ENCODE measurements at places on chromosomes 7 and 10.

DNA sequence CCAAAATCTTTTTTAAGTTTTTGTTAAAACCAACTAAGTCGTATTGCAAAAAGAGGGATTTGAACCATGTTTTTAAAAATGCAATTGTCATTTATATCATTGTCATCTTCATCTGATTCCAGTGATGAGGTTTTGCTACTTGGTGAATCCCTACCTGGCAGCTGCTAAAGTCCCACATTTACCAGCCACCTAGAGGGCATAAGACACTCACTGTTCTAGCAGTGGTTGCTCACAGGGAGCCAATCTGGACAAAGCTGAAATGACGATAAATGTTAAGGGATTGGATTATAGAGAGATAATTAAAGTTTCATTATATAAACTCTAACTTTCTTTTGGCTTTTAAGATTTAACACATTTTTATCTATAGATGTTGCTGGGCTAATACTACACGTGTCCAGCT, 18.7 kb downstream of the KIFBP start:
- no peak for DNase-seq

GRCh38 chr7:130494431-130494858, 2.6 kb downstream of the MEST start:
- no peak for DNase-seq

DNA sequence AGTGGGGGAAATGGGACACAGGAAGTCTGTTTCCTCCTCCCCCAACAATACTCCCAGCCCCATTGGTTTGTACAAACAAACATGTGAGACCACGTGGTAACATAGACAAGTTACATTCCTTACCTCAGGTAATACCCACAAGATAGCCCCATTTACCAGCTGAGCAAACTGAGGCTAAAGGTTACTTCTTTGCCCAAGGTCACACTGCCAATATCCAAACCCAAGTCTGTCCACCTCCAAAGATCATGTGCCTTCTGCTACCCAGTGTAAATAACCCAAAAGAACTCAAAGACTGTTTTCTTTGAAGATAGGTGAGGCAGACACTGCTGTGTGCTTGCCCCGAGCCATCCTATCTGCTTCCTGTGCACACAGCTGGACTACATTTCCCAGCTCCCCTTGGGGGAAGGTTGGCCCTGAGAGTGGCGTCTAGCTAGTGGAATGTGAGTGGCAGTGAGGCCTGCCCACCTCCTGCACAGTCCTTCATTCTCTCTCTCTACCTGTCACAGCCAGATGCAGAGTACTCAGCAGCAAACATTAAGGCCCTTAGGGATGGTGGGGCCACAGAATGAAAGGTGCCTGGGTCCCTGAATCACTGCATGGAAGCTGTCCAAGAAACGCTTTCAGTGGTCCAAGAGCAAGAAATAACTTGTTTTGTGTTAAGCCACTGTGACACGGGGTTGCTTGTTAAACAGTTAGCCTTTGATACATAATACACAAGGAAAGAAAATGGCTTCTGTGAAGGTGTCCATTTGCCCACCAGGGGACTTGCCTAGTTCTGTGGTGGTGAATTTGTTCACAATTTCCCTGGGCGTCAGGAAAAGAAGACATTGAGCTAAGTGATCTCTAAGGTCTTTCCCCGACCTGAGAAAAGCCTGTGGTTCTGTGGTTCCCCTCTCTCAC, 257.7 kb upstream of the NFE2L3 start:
- DNase-seq = peak; percentile 59

- no peak for DNase-seq
These were observed 295.3 kb downstream of the SKIDA1 start for GRCh38 chr10:21230219-21230618.

GRCh38 chr7:41705109-41705901, 2.4 kb upstream of the INHBA start:
- DNase-seq = peak; percentile 81

GRCh38 chr10:86169506-86170254, 196.9 kb downstream of the GRID1 start:
- DNase-seq = no peak

GRCh38 chr10:132229834-132230556, 43.2 kb downstream of the DPYSL4 start:
- DNase-seq = no peak

DNA sequence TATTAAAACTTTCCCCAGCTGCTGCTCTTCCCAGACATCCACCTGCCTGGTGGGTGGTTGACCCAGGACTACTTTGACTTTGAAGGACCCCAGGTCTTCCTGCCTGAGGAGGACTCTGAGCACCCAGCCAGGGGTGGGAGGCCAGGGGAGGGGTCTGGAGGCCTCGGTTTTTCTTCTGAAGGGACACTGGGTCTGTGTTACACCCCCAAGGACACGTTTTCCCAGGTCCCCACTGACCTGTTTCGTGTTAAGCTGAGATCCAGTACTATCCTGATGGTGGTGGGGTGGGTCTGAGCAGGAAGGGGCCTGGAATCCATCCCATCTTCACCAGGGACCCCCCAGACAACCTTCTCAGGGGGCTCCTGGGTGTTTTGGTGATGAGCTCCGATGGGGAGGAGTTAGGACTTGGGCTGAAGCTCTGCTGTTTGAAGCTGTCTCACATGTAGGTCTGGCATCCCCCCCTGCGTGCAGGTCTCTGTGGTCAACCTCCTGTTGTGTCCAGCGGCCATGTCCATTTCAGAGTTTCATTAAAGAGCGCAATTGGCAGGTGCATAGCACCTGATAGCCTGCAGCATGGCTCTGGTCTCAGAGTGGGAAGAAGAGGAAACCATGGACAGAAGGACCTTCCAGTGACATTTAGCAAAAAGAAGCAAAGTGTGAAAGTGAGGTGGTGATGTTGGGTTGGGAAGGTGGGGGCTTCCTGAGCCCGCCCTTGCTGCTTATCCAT, 3.5 kb downstream of the JAKMIP3 start:
- no peak for DNase-seq

- DNase-seq = no peak
These were observed 122.7 kb downstream of the TRRAP start for GRCh38 chr7:99000904-99001465.

GRCh38 chr7:80127412-80128160, 7.0 kb upstream of the GNAI1 start:
- no peak for DNase-seq

DNA sequence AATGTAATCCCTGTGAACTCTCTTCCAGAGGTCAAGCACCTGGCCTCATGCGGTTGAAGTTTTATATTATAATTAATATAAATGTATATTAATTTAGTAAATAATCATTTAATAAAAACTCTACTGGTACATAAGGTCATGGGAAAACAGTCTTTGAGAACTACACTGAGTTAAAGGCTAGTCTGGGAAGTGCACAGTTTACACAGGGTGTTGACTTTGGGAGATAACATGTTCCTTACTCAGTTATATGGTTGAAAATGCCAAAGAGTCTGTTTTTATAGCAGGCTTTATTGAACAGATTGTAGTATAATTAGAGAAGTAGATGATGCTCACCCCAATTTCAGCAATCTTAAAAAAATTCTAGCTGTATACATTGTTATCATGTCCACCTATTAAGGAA, 735.9 kb downstream of the GATA3 start:
- DNase-seq = no peak

- DNase-seq = no peak
These were observed 750.7 kb downstream of the MAGI2 start for GRCh38 chr7:78702770-78703169.

- no peak for DNase-seq
These were observed 414.6 kb downstream of the DNAJB6 start for GRCh38 chr7:157751406-157751805.

DNA sequence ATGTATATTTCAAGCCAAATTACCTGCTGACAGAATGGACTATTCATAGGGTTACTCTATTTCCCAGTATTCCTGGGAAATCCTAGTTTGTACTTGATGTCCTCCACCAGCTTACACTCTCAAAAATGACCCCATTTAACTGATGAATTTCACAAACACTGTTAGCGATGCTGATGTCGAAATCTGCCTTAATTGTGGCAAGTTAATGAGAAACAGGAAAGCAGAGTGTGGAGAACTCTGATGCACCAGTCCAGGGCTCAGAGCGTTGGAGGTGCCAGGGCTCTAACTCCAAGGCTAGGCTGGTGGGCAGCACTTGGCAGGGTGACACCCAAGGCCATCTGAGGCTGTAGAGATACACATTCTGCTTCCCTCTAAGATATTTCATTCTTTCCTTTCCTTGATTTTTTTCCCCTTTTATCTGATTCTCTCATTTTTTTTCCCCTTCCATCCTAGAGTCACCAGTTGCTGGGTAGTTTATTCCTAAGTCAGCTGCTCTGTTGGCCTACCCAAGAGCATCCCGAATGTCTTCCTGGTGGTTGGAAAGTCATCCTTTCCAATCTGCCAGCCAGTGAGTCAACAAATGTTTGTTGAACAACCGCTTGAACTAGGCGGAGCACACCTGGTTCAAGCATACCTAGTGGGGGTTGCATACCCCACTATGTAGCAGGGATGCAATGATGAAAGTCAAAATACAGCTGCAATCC, 525.0 kb upstream of the NRP1 start:
- no peak for DNase-seq

DNA sequence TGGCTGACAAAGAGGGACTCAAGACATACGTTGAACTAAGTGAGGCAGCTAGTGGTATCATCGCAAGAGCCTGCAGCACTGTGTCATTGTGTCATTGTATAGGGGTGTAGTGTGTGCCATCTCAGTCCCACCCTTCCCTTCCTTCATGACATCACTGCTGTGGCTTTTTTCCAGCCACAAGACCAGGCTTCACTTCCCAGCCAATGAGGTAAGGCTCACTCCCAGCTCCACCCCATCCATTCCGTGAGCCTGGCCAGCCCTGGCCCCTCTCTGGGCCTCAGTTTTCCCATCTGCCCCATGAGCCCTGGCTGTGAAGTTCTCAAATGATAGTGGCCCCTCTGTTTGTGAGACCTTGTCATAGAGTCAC, 134.3 kb upstream of the ZMIZ1 start:
- no peak for DNase-seq

- DNase-seq = no peak
These were observed 6.9 kb upstream of the ZNF316 start for GRCh38 chr7:6630007-6630849.

DNA sequence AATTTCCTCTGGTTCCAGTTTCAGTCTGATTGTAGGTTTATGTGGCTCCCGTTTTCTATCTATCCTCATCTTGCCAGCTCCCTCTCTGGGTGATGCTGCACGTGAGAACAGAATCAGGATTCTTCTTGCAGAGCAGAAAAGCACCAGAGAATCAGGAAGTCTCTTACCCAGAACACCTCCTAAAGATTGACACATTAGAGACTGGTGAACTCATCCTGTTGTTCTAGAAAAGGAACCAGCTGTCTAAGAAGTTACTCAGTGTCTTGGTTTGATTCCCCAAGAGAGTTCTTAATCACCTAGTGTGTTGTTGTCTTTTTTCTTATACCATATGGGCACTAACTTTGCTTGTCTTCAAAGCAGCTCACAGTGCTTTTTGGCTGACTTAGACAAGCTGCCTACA, 152.4 kb downstream of the DGKI start:
- DNase-seq = peak; percentile 82

Measured in NCI-H524 (cell line).